ENCODE measurements at places on chromosomes 16 and 17.

DNA sequence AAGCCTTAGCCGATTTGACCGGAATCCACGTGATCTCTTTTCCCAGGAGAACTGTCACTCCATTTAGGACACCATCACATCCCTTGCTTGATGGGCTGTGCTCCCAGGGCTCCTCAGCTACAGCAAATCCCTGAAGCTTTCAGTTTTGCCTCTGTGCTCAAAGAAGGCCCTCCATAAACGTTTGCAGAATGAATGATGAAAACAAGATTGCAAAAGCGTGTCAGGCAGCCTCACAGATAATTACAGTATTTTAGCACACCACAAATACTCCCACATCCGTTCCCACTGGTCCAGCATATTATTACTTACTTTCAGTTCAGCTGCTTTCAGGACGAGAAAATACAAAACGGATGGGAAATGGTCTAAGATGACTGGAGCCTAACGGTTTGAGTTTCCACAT is 84.6 kb downstream of the USP31 start:
- DNase-seq, result no peak

DNA sequence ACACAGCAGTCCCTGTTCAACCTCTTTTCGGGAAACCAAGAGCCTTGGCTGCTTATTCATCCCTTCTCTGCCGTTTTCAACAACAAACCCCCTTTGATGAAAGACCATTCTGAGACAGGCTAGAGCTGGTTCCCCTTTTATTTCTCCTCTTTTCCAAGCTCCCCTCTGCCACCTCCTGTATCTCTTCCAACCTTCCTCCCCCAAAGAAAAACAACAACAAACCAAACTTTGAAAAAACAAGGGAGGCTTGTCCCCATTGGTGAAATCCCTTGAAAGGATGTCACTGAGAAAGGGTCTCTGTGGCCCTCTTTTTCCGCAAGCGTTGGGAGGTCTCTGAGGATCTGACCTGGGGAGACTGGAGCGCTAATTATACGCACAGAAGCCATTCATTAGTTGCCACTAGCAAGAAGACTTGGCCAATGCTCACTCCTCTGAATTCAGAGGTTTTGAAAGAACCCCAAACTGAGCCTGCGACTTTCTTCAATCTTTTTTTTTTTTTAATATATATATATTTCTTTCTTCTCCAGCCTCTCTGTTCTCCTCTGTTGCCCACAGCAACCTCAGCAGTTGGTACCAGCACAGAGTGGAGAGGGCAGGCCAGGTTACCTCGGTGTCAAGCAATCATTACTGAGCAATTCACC is 101.4 kb downstream of the PITPNC1 start:
- no peak for DNase-seq

- DNase-seq, result no peak
These were observed 29.4 kb downstream of the LGALS9 start for GRCh38 chr17:27660436-27660835.

GRCh38 chr17:58186591-58186990 is 5.9 kb upstream of the EPX start:
- DNase-seq, result no peak

DNA sequence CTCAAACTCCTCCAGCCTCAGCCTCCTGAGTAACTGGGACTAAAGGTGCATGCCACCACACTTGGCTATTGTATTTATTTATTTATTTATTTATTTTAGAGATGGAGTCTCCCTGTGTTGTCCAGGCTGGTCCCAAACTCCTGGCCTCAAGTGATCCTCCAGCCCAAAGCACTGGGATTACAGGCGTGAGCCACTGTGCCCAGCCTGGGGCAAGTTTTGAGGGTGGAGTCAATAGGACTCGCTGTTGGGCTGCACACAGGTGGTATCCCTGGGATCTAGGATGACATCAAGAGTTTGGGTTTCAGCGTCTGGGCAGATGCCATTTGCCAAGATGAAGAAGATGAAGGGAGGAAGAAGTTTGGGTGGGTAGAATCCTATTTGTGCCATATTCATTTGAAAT is 213.9 kb downstream of the GSG1L start:
- no peak for DNase-seq

- no peak for DNase-seq
These were observed 13.9 kb downstream of the MPRIP start for GRCh38 chr17:17056156-17056539.

DNA sequence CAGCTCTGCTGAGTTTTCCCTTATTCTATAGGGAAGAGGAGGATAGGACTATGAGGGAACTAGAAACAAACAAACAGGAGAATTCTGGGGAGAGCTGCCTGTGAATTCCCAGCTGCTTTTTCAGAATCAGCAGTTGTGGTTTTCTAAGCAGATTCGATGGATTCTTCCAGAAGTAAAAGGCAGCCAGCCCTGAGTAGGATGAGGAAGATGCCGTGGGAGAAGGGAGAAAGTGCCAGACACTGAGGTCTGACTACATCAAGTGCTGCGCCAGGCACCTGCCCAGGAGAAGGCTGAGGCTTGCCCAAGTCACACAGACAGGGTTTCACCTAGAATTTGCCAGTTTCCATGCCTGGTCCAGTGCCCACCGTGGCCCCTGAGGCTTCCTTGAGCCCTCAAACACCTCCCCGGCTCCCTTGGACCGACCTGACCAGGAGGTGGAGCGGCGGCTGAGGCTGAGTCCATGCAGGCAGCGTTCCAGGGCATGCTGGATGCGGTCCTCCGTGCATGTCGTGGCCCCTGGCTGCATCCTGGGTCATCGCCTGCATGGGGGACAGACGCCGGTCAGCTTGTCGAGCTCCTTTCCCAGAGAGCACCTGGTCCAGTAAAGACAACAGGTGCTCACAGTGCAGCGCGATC is 43.6 kb upstream of the PIK3R6 start:
- no peak for DNase-seq

DNA sequence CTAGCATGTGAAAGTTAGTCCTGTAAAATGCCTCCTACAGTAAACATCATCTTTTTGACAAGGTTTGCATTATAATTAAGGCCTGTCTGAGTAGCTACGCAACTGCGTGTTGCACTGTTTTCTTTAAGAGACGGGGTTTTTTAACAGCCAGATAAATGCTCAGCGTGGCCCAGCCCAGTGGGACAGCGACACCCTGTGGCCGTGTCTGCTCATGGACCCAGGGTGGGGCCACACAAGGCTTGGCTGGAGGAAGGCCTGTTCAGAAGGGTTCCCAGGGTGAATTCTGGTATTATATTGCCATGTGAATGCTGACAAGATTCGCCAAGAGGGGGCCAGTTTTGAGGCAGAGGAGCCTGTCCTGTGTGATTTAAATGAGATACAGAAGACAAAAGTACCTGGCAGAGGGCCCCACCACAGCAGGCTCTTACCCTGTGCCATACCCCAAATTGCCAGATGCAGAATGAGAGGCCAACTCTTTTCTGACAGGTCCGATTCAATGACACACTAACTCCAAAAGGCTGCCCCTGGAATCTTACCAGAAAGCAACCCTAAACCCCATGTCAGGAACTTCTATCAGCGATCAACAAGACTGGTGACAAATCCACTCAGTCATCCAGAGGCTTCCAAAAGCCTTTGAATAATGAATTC is 65.9 kb upstream of the IRX6 start:
- DNase-seq, result peak; percentile 21

GRCh38 chr16:88505405-88506082 is 52.5 kb downstream of the ZFPM1 start:
- peak; percentile 82 for DNase-seq

DNA sequence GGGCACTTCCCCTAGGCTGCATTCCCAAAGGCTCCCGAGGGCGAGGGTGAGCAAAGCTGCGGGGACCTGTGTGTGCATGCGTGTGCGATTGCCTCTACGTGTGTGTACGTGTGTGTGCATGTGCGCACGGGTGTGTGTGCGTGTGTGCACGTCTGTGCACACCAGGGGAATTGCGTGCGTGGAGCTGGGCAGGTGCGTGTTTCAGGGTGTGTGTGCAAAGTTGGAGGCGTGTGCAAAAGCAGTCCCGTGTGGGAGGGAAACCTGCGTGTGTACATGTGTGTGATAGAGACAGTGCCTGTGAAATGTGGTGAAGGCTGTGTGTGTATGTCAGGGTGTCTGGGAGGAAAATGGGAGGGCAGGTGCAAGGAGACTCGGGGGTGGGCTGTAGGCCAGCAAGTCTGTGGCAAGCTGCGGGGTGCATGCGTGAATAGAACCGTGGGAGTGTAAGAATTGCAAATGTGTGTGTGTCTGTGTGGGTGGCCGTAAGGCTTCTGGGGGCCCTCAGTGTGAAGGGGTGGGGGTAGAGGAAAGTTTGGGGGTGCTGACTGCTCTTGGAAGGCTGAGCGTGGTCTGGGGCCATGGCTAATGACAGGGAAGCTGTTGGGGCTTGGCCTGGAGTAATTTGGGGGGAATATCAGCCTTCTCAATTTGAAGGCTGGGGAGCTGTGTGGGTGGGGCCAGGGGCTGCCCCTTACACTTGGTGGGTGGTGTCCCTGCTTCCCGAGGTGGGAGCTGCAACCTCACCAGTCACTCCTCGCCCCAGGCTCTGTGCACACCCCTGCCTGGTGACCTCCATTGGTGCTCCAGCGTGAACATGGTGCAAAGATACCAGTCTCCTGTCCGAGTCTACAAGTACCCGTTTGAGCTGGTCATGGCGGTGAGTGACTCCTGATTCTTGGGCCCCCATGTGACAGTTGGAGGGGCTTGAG is 644 bp downstream of the SEC14L5 start:
- DNase-seq, result no peak

DNA sequence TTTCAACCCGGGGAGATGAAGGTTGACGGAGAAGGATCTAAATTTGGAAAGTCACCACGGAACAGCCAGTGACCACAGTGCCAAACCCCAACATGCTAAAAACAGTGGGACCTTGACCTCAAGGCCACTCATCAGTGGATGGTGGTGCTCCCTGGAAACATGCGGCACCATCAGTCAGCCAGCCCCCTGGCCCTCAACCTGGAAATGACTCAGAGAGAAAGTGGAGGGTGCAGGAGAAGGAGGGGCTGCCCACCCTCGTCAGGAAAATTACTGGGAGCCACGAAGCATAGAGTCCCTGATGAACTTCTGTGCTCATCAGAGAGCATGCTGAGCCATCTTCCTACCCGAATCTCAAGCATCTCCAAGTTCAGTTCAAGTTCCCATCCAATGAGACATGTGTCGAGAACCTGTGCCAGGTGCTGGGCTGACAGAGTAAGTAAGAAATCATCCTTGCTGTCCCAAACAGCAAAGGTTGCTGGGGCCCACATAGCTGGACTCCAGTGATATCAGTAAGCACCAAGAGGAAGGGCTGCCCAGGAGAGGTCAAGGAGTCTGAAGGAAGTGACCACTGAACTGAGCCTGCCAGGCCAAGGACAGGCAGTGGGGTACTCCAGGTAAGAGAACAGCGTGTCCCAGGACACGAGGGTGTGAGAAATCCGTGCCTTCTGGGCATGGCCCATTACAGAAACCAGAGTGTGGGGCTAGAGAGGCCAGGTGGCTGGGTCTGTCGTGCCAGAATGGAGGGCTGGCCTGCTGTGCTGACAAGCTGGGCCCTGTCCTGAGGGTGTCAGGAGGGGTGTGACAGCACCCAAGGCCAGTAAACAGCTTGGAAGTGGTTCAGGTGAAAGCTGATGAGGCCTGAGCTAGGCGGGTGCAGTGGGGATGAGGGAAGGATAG is 5.2 kb downstream of the PECAM1 start:
- peak; percentile 29 for DNase-seq

- DNase-seq, result no peak
These were observed 13.9 kb downstream of the BAIAP2 start for GRCh38 chr17:81048827-81049371.

DNA sequence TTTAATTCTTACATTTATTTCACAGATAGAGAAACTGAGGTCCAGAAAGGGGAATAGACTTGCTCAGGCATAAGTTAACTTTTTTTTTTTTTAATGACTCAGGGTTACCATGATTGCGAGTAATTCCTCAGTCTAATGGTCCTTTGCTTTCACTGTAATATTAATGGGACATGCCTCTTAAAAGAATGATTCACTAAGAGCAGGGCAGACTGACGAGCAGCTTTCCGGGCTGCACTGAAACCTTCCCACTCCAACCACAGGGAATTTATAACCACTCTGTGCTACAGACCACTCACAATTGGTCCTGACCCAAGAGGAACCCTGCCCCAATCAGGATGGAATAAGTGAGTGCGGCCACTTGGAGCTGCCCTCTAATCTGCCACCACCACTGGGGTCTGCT is 5.7 kb downstream of the HOXB2 start:
- DNase-seq, result no peak

DNA sequence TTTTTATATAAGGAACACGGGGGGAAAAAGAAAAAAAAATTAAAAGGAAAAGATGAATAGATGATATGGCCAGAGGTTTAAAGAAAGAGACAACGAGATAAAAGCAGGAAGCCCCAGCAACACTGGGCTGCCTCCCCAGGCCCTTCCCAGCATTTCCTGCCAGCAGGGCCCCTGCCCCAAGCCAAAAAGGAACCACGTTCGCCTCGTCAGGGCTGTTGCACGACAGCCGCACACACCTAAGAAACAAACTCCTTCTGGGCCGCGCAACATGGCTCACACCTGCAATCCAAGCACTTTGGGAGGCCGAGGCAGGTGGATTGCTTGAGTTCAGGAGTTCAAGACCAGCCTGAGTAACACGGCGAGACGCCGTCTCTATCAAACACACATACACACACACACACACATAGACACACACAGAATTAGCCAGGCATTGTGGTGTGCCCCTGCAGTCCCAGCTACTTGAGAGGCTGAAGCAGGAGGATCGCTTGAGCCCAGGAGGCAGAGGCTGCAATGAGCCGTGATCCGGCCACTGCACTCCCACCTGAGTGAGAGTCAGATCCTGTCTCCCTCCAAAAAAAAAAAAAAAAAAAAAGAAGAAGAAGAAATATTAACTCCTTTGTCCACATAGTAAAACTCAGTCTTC is 83.0 kb downstream of the ANKRD11 start:
- DNase-seq, result peak; percentile 25

DNA sequence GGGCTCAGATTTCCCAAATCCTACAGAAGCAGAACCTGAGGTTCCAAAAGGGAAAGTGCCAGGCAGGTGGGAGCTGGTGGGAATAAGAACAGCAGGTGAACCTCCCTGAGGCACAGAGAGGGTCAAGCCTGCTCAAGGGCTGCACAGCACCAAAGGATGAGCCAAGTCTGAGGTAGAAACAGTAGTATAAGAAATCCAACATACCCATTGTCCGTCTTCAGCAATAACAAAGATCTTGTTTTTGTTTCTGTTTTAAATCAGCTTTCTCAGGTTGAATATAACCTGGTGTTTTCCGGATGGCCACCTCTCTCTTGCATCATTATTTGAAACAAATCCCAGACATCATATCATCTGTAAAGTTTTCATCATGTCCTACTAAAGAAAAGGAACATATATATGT is 10.6 kb upstream of the CES3 start:
- no peak for DNase-seq

GRCh38 chr17:30975042-30975820 is 4.4 kb downstream of the RNF135 start:
- no peak for DNase-seq

DNA sequence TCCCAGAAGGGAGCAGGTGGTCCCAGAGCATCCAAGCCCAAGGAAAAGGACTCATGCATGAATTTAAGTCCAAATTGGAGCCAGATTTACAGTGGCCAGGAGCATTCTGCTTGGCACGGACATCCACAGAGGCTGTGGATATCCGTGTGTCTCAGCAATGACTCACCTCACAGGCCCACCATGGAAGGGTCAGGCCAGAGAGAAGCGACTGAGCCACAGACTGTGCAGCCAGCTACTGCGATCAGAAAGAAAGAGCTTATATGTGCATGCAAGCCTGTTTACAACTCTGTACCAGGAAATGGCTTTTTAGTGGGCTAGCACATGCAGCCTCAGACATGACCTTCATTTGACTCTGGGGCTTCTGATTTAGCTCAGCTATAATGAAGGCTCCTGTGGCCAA is 231.0 kb downstream of the C16orf95 start:
- no peak for DNase-seq

GRCh38 chr17:78391843-78392242 is 13.4 kb downstream of the PGS1 start:
- DNase-seq, result no peak
